ENCODE measurements at places on chromosomes 6 and 20. TPM values are rescaled to one million over a fixed set of nuclear protein-coding genes. Genes with fewer than 3 reads are reported as not detected.

Gene ADRM1
- total RNA-seq: 32.9 TPM

- DNase-seq: no peak
Observed at GRCh38 chr6:16441262-16441661, 202.9 kb downstream of the GMPR start.

DNA sequence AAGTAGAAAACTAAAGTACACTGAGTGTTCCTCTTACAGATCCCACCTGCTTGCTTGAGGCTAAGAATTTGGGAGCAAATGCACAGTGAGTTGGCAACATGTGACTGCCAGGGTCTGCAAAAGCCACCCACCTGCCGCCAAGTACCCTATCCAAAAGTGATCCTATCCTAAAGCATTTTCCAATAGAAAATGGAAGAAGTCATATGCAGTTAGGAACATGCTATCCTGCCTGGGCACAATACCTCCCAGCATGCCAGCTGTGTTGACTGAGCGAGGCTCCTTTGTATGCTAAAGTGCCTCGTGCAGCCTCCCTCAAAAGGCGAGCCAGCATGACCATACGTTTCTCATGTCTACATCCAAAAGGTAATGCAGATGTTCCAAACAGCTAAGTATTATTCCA, 52.7 kb downstream of the TRAF3IP2 start:
- no peak for DNase-seq

Gene CALHM4
- 0.79 TPM for total RNA-seq

- no peak for DNase-seq
Observed at GRCh38 chr20:54985091-54985490, 509.7 kb downstream of the DOK5 start.

- DNase-seq: no peak
Observed at GRCh38 chr20:12849225-12849910, 159.4 kb upstream of the SPTLC3 start.

Measured in skin of body (tissue), 3 donors.